Testis (tissue), 5 donors: ENCODE measurements at places on chromosomes 11 and 22. TPM values are rescaled to one million over a fixed set of nuclear protein-coding genes. Genes with fewer than 3 reads are reported as not detected.

GRCh38 chr11:72646024-72646423 is 28.2 kb downstream of the PDE2A start:
- H3K27me3 ChIP-seq, result no peaks in the 10 kb centered on the region
- H3K27ac ChIP-seq, result no peak overlapping the region
- H3K4me1 ChIP-seq, result peaks cover 13% of the 10 kb centered on the region
- H3K4me3 ChIP-seq, result no peak overlapping the region
- DNase-seq, result no peak
- no peaks in the 10 kb centered on the region for H3K36me3 ChIP-seq

GRCh38 chr11:130894322-130895025 is 21.8 kb downstream of the SNX19 start:
- no peak overlapping the region for H3K4me3 ChIP-seq
- peak; percentile 83 for DNase-seq
- H3K27ac ChIP-seq, result no peak overlapping the region
- peaks cover 15% of the 10 kb centered on the region for H3K4me1 ChIP-seq
- H3K27me3 ChIP-seq, result no peaks in the 10 kb centered on the region

GRCh38 chr22:44884968-44885805 is 124.6 kb downstream of the PHF21B start:
- H3K4me3 ChIP-seq, result no peak overlapping the region
- no peak for DNase-seq
- H3K27ac ChIP-seq, result no peak overlapping the region
- no peaks in the 10 kb centered on the region for H3K27me3 ChIP-seq

GRCh38 chr22:38611559-38611958 is 41.6 kb upstream of the DMC1 start:
- no peak for DNase-seq
- H3K36me3 ChIP-seq, result no peaks in the 10 kb centered on the region
- H3K27ac ChIP-seq, result no peak overlapping the region
- no peaks in the 10 kb centered on the region for H3K4me1 ChIP-seq

GRCh38 chr11:126188332-126189108 is 22.9 kb downstream of the RPUSD4 start:
- no peak overlapping the region for H3K4me3 ChIP-seq
- H3K4me1 ChIP-seq, result no peaks in the 10 kb centered on the region
- H3K36me3 ChIP-seq, result no peaks in the 10 kb centered on the region

DNA sequence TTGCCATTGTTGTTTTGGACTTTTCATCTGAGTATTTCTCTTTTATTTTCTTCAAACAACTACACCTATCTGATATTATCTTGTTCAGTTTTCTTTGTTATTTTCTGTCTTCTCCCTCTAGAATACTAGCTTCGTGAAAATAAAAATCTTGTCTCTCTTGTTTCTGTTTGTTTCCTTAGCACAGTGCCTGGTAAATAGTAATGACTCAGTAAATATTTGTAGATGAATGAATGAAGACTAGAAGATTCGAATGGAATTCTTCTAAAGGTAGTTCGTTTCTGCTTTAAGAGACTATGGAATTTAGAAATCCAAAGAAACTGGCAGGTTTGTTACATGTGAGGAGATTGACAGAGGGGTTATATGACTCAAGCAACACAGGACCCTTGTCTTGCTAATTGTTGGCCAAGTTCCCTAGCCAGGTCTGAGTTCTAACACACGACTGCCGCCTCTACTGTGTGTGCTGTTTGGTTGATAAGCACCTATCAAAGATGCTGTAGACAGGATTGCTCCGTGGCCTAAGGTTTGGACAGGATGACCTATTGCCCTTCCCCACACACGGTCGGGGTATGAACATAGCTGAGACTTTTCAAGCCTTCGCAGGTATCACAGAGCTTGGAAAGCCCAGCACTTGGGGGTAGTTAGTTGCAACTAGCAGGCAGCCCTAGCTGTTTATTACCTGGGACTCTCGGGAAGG is 831 bp upstream of the TMEM135 start:
- peaks cover 4% of the 10 kb centered on the region for H3K4me1 ChIP-seq
- peak; percentile 40 for DNase-seq
- peak overlapping the region; percentile 81 for H3K4me3 ChIP-seq
- H3K27ac ChIP-seq, result peak overlapping the region; percentile 94

DNA sequence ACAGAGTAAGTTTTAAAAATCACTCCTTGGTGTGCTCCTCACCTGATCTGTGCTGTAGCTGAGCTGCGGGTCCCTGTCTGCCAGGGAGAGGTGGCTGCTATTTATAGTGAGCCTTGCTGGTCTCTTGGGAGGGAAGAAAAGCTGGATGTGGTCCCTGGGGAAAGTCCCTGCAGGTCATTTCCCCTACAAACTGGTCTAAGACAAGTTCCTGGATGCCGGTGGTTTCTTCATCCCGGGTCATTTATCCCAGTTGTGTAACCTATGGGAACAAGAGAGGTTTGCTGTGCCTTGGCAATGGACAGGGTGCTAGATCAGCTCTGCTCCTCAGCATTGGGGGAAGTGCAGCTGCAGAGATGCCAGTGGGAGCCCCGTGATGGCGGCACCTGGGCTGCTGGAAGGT is at the start of gene SAA2:
Gene SAA2 (minus strand): TSS at position 108 of the 400 bp plus-strand sequence. CDS start 657 bp downstream, outside the sequence.
- H3K4me1 ChIP-seq, result no peaks in the 10 kb centered on the region
- DNase-seq, result no peak
- no peak within 1 kb of the TSS for H3K4me3 ChIP-seq
- H3K27ac ChIP-seq, result no peak within 1 kb of the TSS
- H3K36me3 ChIP-seq, result no peaks in the 10 kb centered on the region

DNA sequence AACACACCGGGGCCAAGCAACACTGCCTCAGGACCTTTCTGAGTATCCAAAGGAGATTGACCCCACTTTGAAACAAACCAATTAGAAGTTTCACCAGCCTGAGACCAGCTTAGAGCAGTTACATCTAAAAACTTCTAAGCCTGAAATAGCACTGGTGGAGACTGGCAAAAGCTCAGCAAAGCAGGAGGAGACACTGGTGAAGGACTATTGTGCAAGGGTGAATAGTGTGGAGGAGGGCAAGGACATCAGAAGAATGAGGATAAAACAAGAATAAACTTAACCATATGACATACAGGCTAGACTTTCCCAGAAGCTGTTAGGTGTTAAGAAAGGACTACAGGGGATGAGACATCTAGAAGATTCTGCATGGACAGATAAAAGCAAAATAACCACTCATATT is 152.4 kb downstream of the FCHSD2 start:
- no peaks in the 10 kb centered on the region for H3K36me3 ChIP-seq
- peak; percentile 24 for DNase-seq

DNA sequence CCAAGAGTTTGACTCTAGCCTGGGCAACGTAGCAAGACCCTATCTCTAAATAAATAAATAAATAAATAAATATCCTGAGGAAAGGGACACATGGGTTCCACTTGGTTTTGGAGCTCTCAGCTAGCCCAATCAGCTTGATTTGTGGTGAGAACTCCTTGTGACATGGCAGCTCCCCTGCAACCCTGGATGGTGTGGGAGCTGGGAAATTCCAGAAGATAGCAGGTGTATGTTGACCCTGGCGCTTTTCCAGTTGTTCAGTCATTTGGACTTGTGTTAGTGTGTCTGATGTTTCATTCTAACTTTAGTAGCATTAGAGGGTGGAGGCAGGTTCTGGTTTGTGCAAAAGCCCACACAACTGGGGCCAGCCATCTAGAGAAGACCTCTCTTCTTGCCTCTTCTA is 148.5 kb upstream of the NCAM1 start:
- H3K27me3 ChIP-seq, result no peaks in the 10 kb centered on the region
- no peak overlapping the region for H3K27ac ChIP-seq
- no peaks in the 10 kb centered on the region for H3K36me3 ChIP-seq
- no peak overlapping the region for H3K4me3 ChIP-seq
- DNase-seq, result no peak
- H3K4me1 ChIP-seq, result no peaks in the 10 kb centered on the region

DNA sequence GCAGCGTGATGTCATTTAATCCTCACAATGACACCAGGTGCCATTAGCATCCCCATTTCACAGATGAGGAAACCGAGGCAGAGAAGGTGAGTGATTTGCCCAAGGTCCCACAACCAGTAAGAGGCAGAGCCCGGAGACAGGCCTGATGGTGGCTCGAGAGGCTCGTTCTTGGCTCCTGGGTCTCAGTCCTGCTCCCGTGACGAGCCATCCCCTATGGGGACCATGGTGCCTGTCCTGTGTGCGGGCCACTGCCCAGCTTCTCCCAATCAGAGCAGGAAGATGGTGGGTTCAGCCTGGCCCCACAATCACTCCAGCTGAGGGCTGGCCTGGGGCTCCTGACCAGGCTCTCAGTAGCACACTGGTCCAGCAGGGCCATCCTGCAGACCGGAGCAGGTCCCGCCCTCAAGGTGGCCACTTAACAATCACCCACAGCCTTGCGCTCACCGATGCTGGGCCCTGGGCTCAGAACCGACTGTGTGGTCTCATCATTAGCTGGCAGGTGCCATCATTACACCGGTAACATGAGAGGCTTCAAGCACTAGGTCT is 3.6 kb downstream of the ALDH3B1 start:
- H3K27ac ChIP-seq, result no peak overlapping the region
- H3K36me3 ChIP-seq, result no peaks in the 10 kb centered on the region
- peaks cover 27% of the 10 kb centered on the region for H3K4me1 ChIP-seq
- DNase-seq, result no peak

DNA sequence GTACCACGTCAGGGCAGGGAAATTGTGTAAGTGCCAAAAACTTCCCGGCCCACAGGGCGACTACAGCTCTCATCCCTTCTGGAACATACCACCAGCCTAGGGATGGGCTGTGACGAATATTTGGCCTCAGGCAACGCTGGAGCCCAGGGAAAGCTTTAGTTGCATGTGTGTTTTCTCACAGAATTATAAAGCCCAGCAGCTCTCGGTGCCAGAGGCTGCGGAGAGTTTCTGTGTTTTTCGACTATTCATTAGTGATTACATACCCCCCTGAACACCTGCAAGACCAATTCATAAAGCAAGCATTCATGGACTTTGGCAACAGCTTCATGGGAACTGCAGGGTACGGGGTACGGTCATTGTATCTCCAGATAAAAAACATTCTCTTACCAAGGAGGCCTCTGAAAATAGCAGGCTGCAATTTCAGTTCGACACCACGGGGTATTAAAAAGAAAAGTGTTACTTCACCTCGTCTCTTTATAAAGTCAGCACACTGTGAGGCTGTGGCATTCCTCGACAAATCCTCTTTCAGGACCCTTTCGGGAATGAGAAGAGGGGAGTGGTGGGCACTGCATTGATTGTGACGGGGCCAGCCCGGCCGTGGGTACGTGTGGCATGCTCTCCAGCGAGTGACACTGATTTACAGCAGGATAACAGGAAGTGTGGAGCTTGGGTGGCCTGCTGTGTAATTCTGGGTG is 243.6 kb upstream of the SORL1-AS1 start:
- peak; percentile 25 for DNase-seq
- H3K36me3 ChIP-seq, result no peaks in the 10 kb centered on the region
- H3K27ac ChIP-seq, result no peak overlapping the region
- peaks cover 6% of the 10 kb centered on the region for H3K4me1 ChIP-seq
- no peak overlapping the region for H3K4me3 ChIP-seq

- no peaks in the 10 kb centered on the region for H3K36me3 ChIP-seq
- no peak for DNase-seq
- H3K27ac ChIP-seq, result no peak overlapping the region
- no peaks in the 10 kb centered on the region for H3K27me3 ChIP-seq
- H3K4me1 ChIP-seq, result peaks cover 4% of the 10 kb centered on the region
These were observed 420.0 kb downstream of the MN1 start for GRCh38 chr22:27381552-27381951.

DNA sequence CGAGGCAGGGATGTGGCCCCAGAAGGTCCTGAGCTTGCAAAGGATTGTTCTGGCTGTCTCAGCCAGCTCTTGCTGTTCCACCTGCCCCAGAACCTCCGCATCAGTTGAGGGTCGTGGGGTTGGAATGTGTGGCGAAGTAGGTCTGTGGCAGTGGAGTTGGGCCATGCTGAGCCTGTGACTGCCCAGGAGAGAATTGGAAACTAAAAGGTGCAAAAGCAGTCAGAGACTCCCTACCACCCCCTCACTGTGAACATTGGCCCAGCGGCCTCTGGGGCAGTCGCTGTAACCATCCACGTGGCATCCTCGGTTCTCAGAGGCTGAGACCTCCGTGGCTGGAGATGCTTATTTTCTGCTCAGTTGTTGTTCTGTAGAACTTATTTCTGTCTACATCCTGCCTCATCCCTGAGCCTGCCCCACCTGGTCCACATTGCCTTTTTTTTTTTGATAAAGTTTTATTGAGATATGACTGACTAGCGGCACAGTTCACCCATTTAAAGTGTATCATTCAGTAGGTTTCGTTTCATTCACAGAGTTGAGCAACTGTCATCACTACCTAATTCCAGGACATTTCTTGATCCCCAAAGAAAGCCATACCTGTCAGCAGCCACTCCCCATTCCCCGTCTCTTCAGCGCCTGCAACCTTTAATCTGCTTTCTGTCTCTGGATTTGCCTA is 22.3 kb upstream of the DGCR8 start:
- no peak overlapping the region for H3K4me3 ChIP-seq
- no peaks in the 10 kb centered on the region for H3K27me3 ChIP-seq

GRCh38 chr11:9802291-9802861 is 138.5 kb downstream of the SWAP70 start:
- no peaks in the 10 kb centered on the region for H3K27me3 ChIP-seq
- no peak for DNase-seq
- no peak overlapping the region for H3K4me3 ChIP-seq

- H3K36me3 ChIP-seq, result no peaks in the 10 kb centered on the region
- DNase-seq, result no peak
These were observed 7.5 kb upstream of the C11orf97 start for GRCh38 chr11:94504689-94505293.

DNA sequence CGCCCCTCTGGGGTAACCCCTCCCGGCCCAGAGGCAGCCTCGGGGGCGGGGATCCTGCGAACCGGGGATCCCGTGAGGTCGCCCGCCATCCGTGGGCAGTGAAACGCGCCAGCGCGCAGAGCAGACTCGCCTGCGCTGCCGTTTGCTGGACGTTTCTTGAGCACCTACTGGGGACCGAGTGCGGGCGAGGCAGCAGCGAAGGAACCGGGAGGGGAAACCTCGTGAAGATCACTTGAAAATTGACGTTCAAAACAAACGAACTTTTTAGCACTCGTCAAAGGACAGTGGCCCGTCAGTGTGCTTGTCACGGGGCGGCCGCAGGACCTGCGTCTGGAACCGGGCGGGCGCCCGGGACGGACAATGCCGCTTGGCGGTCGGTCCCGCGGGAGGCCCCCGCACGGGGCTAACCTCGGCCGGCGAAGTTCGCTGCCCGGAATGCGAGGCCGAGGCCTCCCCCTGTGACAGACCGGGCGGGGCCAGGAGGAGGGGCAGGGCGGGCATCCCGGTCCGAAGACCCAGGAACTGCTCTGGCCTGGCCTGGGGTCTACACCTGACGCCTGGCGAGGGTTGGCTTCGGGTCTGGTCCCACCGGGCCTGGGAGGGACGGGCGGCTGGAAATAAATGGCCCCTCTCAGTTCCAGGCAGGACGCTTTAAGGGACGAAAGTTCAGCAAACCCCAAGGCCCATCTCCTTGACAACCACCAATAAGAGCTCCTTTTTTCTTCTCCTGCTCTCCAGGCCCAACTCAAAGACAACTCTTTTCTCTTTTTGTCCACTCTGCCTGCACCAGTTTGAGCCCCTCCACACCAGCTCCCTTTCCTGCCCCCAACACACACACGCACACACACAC is 723 bp upstream of the SCUBE1 start:
- H3K36me3 ChIP-seq, result no peaks in the 10 kb centered on the region
- peak; percentile 42 for DNase-seq
- H3K4me1 ChIP-seq, result peaks cover 8% of the 10 kb centered on the region
- peak overlapping the region; percentile 53 for H3K4me3 ChIP-seq
- peak overlapping the region; percentile 18 for H3K27ac ChIP-seq

Gene OR51L1
- not detected for total RNA-seq

Gene PATE2
- total RNA-seq, result 1.7 TPM

Gene SLC5A4
- total RNA-seq, result 1.0 TPM

Gene OR4D10
- total RNA-seq, result 0.24 TPM

Gene OR4X2
- total RNA-seq, result not detected

Gene APOA4
- total RNA-seq, result not detected

Gene ASCL2
- total RNA-seq, result 4.8 TPM
